B cell (primary cell): ENCODE measurements at places on chromosomes 4 and X.

GRCh38 chr4:8916351-8916885 lies 44.8 kb upstream of the HMX1 start:
- H3K27me3 ChIP-seq: peaks cover 2% of the 10 kb centered on the region
- H3K27ac ChIP-seq: no peak overlapping the region
- H3K4me1 ChIP-seq: no peaks in the 10 kb centered on the region
- H3K36me3 ChIP-seq: no peaks in the 10 kb centered on the region
- H3K4me3 ChIP-seq: no peak overlapping the region
- DNase-seq: no peak

- no peak overlapping the region for H3K27ac ChIP-seq
- no peaks in the 10 kb centered on the region for H3K27me3 ChIP-seq
- H3K4me1 ChIP-seq: no peaks in the 10 kb centered on the region
- no peak for DNase-seq
Observed at GRCh38 chr4:151729731-151730559, 30.9 kb downstream of the GATB start.

GRCh38 chr4:155408796-155409195 lies 32.0 kb upstream of the MAP9 start:
- DNase-seq: no peak
- no peaks in the 10 kb centered on the region for H3K36me3 ChIP-seq
- no peak overlapping the region for H3K4me3 ChIP-seq
- no peaks in the 10 kb centered on the region for H3K27me3 ChIP-seq

DNA sequence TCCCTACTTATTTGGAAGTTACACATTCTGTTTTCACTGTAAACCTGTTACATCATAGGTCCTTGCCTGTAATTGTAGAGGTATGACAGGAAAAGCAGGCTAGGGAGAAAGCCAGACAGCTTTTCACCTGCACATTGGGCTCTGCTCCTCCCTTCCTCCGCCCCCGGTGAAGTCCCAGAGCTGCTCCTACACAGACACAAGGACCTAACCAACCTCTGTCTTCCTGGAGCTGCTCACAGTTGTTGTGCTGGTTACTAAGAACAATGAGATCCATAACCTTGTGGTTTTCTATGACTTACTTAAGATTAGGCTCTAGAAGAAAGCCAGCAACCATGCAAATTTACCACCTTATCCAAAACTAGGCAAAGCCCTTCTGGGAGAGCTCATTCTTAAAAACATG lies 40.0 kb downstream of the MOSPD2 start:
- H3K27ac ChIP-seq: no peak overlapping the region
- no peaks in the 10 kb centered on the region for H3K27me3 ChIP-seq
- peaks cover 31% of the 10 kb centered on the region for H3K36me3 ChIP-seq
- H3K4me3 ChIP-seq: no peak overlapping the region

DNA sequence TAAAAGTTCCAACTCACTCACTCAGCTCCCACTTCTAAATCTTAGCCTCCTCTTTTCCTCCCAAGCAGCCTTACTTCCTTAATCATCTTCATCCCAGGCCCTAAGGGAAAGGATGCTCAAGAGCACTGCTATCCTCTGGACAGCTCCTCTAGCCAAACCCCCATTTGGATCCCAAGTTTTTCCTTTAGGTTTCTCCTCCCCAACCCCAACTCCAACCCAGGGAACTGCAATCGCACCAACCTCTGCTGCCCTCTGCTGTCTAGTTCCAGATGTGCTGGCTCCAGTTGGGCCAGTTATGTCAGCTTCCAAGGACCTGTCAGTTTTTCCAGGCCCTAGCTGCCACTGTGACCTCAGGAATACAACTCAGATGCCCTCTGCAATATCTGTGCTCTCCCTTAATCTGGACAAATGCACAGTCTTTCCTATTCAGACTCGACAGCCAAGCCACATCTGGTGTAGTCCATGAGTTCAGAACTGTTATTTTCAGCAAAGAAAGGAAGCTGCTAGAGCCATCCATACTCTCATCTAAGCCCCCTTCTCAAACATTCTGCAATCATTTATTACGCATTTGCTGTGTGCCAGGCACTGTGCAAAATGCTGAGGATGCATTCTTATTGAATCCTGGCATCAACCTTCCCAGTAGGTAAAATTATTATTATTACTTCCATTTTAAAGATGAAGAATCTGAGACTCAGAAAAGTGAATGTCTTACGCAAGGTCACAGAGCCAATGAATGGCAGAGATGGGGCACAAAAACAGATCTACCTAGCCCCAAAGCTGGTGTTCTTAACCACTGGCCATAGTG lies 12.3 kb upstream of the XPNPEP2 start:
- no peak overlapping the region for H3K4me3 ChIP-seq
- no peaks in the 10 kb centered on the region for H3K27me3 ChIP-seq
- peaks cover 8% of the 10 kb centered on the region for H3K4me1 ChIP-seq
- no peaks in the 10 kb centered on the region for H3K36me3 ChIP-seq

DNA sequence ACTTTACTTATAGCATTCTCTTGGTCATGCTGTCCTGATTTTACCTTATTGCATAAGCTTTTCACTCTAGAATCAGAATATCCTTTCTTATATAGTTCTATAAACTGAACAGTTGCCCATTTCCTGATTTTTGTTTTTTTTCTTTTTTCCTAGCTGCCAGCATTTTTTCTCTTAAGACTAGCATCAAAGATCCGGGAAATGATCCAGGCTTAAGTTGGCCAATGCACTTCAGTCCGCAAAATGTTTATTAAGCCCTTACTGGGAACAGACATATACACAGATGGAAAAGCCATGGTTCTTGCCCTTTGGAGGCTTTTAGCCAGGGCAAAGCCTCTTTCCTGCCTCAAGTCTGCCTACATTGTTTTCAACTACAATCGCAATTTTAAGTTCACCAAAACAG lies 10.1 kb upstream of the BMP2K start:
- no peak for DNase-seq
- no peaks in the 10 kb centered on the region for H3K36me3 ChIP-seq
- H3K4me3 ChIP-seq: no peak overlapping the region
- H3K27ac ChIP-seq: peak overlapping the region; percentile 26
- H3K27me3 ChIP-seq: no peaks in the 10 kb centered on the region

DNA sequence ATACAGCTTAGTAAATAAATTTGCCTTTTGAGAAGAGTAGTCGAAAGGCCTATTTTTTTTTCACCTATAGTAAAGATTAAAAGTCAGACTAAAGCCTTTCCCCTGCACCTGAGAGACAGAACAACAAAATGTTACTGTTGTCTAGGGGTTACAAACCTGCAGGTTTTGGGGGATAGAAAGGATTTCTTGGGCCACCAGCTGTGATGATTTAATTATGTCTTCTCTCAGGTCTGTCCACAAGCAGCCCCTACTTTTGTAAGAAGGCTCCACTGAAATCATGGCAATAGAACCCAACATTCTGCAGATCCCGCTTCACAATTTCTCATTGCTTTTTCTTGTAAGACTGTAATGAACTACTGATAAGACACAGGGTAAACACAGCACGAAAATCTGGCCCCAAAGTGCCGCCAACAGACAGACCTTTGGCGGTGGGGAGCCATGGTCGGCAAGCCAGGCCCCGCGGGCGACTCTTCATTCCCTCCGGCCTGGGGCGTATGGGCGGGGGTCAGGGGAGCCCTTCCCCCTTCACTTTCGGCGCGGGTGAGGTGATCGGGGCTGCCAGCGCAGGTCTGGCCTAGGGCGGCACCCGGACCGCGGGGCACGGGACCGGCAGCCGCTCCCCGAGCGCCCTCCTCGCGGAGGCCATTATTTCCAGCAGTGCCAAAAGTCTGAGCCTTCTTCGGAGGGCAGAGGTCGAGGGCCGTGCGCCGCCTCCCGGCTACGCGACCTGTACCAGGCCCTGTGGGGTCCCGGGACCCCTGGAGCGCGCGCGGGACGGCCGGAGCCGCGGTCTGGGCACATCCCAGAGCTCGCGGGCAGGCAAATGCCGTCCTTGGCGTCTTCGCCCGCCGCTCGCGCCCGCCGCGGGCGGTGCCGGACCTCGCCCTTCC lies 812 bp upstream of the KDM6A start:
- peak overlapping the region; percentile 80 for H3K27ac ChIP-seq
- DNase-seq: peak; percentile 75
- H3K4me1 ChIP-seq: peaks cover 9% of the 10 kb centered on the region
- H3K36me3 ChIP-seq: no peaks in the 10 kb centered on the region

DNA sequence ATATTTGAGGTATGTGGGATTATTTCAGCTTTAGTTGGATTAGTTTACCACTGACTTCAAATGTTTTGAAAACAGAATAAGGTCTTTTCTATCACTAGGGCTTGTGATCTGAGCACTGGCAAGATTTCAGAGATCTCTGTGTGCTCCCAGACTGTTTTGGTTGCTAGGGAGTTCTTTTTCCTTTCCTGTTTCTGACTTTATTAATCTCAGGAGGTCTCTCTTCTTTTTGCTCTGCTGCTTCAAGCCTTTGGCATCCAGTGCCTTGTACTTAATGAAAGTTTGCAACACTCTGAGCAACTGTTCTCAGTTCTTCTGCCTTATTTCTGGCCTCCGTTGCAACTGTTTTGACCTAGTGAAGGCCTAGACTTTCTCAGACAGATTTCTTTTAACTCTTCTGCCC lies 32.1 kb upstream of the PAQR3 start:
- H3K27ac ChIP-seq: no peak overlapping the region
- DNase-seq: no peak

DNA sequence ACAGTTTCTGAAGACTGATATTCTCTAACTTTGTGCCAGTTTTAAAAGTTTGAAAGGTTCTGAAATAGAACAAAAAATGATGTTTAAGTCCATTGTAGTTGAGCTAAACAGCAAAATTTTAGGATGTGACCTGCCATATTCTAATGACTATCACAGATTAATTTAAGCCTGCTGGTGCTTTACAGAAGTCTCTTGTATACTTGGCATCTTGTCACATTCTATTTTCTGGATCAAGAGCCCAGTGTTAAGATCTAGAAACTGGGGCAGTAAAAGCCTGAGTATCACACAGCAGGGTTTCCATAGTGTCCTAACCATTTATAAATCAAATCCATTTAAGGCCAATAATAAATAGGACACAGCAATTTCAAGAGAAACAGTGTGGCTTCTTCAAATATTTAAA lies 12.4 kb downstream of the FSTL5 start:
- H3K27me3 ChIP-seq: no peaks in the 10 kb centered on the region
- no peaks in the 10 kb centered on the region for H3K36me3 ChIP-seq
- H3K4me1 ChIP-seq: no peaks in the 10 kb centered on the region
- H3K27ac ChIP-seq: no peak overlapping the region

DNA sequence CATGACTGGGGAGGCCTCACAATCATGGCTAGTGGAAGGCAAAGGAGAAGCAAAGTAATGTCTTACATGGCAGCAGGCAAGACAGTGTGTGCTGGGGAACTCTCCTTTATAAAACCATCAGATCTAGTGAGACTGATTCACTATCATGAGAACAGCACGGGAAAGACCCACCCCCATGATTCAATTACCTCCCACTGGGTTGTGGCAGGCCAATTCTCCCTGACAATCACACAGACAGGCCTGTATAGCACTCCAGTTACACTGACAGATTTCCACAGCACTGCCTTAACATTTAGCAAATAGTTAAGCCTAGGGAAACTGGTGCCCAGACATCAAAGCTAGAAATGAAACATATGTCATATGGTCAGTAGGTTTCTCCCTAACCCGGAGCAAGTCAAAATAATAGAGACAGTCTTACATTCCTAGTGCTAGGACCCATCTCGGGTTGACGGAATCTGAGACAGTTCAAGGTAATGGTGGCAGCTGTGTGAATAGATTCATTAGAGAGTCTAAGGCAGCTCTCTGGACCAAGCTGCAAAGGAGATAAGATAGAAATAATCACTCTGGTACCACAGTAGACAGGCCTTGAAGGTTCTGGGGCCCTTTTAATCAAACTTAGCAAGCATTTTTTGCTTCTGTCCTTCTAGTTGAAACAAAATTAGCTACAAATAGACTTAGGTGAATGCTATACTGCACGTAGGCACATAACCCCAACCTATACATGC lies 9.4 kb upstream of the HERC5 start:
- DNase-seq: no peak
- H3K27me3 ChIP-seq: no peaks in the 10 kb centered on the region
- H3K36me3 ChIP-seq: peaks cover 8% of the 10 kb centered on the region

DNA sequence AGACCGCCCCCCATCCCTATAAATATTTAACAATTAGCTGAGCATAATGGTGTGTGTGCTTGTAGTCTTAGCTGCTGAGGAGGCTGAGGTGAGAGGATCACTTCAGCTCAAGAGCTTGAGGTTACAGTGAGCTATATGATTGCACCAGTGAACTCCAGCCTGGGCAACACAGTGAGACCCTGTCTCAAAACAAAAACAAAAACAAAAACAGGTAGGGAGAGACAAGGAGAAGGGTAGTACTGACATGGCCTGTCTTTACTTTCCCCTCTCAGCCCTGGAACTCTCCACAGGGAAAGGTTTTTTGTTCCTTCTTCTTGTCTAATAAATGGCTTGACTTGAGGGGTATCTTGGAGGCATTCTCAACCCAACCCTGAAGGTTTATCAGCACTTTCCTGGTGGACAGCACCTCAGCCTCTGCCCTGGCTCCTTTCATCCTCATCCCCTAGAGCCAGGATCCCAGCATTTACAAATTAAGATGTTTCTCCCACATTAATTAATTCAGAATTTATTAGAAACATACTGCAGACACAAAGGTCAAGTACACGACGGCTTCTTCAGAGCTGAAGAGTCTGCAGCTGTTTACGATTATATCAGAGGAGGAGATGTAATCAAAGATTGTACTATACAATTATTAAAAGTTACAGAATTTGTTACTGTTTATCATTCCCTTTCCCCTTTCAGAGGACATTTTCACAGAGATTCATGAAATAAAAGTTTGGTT lies 131.8 kb downstream of the AFF1 start:
- H3K27ac ChIP-seq: no peak overlapping the region
- no peaks in the 10 kb centered on the region for H3K4me1 ChIP-seq
- no peak for DNase-seq
- H3K27me3 ChIP-seq: no peaks in the 10 kb centered on the region
- no peak overlapping the region for H3K4me3 ChIP-seq

- no peaks in the 10 kb centered on the region for H3K27me3 ChIP-seq
- DNase-seq: no peak
- no peak overlapping the region for H3K27ac ChIP-seq
- H3K36me3 ChIP-seq: no peaks in the 10 kb centered on the region
- no peak overlapping the region for H3K4me3 ChIP-seq
Observed at GRCh38 chrX:150844016-150844415, 54.5 kb downstream of the CD99L2 start.

GRCh38 chr4:88442689-88443191 lies 14.2 kb upstream of the HERC5 start:
- H3K4me1 ChIP-seq: no peaks in the 10 kb centered on the region
- no peak overlapping the region for H3K4me3 ChIP-seq
- no peak overlapping the region for H3K27ac ChIP-seq
- H3K27me3 ChIP-seq: no peaks in the 10 kb centered on the region

DNA sequence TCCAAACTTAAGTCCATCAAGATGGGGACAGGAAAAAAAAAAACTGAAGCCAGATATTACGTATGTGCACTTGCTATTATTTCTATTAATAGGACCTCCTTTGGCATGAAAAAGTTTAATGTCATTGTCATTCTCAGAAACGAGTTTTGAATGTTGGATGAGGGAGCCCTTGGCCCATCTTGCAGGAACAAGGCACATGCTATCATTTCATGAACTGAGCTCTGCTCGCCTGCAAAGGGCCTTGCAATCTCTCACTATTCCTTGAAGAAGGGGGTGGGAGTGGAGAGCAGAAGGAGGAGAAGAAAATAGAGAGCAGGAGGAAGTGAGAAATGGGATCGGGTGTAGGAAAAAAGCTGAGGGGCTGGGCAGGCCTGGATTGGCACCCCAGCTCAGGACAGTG lies 34.3 kb upstream of the SPATA4 start:
- no peaks in the 10 kb centered on the region for H3K27me3 ChIP-seq
- no peak overlapping the region for H3K4me3 ChIP-seq
- DNase-seq: no peak
